ENCODE measurements at places on chromosomes 3 and 15. TPM values are rescaled to one million over a fixed set of nuclear protein-coding genes. Genes with fewer than 3 reads are reported as not detected.

- DNase-seq = no peak
Observed at GRCh38 chr3:155553326-155553725, 191.5 kb downstream of the PLCH1 start.

- no peak for DNase-seq
Observed at GRCh38 chr3:182861348-182861747, 68.0 kb downstream of the ATP11B start.

DNA sequence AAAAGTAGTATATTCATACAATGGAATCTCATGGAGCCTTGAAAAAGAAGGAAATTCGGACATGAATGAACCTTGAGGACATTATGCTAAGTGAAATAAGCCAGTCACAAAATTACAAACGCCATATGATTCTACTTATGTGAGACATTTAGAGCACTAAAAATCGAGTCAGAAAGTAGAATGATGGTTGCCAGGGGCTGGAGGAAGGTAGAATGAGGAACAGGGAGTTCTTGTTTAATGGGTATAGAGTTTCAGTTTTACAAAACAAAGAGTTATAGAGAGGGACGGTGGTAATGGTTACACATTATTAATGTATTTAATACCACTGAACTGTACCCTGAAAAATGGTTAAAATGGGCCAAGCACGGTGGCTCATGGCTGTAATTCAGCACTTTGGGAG is 19.5 kb downstream of the UBXN7 start:
- DNase-seq = no peak

- no peak for DNase-seq
Observed at GRCh38 chr3:167115331-167115934, 264.7 kb downstream of the ZBBX start.

The TGM5 gene
- 0.45 TPM for total RNA-seq

DNA sequence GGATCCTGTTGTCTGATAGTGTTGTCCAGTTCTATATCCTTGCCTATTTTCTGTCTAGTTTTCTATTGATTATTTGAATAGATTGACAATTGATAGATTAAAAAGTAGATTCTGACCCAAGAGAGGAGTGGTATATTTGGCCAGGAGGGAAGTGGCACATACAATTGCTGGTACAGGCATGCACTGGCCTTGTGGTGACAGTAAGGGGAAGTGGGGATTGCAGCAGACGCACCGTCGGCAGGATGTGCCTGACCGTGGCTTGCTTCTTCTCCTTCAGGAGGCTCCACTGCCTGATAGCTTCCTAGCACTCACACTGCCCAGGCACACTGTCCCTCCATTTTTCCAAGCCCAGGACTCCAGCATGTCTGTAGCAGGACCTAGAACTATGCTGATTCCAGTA is 10.5 kb downstream of the GABRG3 start:
- DNase-seq = no peak

GRCh38 chr15:88098361-88098760 is 158.2 kb downstream of the NTRK3 start:
- DNase-seq = no peak

GRCh38 chr15:60898896-60899295 is 330.2 kb downstream of the RORA start:
- no peak for DNase-seq

Data from mesenteric fat pad (tissue), 1 donor.